ENCODE measurements at places on chromosomes 4 and X.
A peak's percentile ranks its signal among the peaks of the same experiment; 100 is the strongest.

GRCh38 chr4:95779447-95779846, 60.4 kb upstream of the PDHA2 start:
- DNase-seq, result no peak

GRCh38 chr4:69782651-69783310, 22.4 kb upstream of the SULT1B1 start:
- no peak for DNase-seq

- no peak for DNase-seq
Measured at GRCh38 chrX:38895775-38896174, 94.5 kb downstream of the MID1IP1 start.

- DNase-seq, result no peak
Measured at GRCh38 chr4:158544141-158544540, 22.5 kb downstream of the RXFP1 start.

GRCh38 chr4:112031712-112032328, 113.4 kb upstream of the FAM241A start:
- peak; percentile 67 for DNase-seq

- DNase-seq, result peak; percentile 62
Measured at GRCh38 chr4:118955515-118955914, 66.9 kb downstream of the SYNPO2 start.

GRCh38 chr4:139704915-139705485, 39.4 kb downstream of the MGST2 start:
- DNase-seq, result peak; percentile 72

- DNase-seq, result no peak
Measured at GRCh38 chrX:19902110-19902509, 14.7 kb upstream of the SH3KBP1 start.

DNA sequence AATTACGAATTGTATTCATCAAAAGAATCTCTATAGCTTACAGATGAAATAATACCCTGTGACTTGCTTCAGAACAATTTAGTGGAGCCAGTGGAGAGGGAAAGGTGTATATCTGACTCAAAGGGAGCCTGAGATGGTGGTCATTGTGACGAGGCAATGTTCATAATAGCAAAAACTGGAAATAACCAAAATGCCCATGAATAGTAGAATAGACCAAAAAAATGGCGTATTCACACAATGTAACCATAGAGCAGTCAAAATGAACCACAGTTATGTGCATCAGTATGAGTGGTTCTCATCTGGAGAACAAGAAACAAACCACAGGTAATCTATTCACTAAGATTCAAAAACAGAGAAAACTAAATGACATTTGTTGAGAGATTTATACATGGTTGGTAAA, 125.3 kb upstream of the CLNK start:
- peak; percentile 23 for DNase-seq

Measured in amniotic epithelial cell (primary cell).